ENCODE measurements at places on chromosomes 11 and 22.

DNA sequence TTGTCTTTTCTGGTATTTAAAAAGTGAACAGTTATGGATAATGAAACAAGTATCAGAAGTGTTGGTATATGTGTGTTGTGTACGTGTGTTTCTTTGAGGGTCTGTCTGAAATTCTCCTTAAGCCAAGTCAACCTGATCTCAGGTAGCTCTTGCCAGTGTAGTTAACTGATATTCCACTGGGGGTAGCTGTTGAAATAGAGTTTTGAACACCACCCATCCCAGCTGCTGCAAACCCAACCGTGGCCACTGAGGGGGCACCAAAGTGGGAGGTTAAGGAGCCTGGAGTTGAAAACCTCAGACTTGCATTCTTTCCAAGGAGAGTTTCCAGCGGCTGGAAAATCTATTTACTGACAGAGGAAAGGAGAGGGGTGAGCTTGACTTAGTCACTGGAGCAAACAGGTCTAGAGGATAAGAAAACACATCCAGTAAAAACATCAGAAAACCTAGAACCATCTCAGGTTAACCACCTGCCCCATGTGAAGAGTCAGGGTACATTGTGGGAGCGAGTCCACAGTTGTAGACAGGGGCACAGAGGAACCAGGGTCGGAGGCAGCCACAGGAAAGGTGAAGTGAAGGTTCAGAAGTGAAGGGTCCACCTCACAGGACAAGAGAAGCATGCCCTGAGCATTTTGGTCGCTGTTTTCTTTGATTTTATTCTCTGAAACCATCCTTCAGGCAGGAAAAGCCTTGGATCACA lies 8.8 kb upstream of the CUL5 start:
- DNase-seq = peak; percentile 19

- no peak for DNase-seq
Observed at GRCh38 chr22:28053896-28054818, 135.1 kb upstream of the PITPNB start.

DNA sequence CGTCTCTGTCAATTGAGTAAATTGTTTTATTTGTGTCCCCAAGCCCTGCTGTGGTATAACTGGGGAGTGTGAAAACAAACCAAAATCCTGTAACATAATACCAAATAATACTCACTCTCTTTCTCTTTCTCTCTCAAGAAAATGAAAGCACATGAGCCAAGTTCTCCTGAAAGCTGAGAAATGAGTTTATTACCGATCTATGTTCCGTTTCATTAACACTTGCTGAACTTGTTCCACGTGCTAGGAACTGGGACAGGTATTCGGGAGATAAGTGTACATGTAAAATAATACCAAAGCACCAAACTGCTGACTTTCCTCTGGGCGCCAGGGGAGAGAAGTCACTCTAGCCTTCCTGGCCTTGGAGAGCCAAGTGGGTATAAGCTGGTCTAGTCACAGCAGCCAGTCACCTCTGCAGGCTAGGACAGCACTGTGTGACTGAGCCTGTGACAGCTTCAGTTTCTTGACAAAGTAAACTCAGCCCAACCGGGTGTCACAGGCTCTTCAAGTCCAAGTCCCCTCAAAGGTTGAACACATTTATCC lies 23.1 kb downstream of the CD6 start:
- DNase-seq = no peak

- no peak for DNase-seq
Observed at GRCh38 chr22:38441620-38442287, 13.2 kb downstream of the KCNJ4 start.

- DNase-seq = no peak
Observed at GRCh38 chr22:32743046-32743445, 58.5 kb upstream of the TIMP3 start.

DNA sequence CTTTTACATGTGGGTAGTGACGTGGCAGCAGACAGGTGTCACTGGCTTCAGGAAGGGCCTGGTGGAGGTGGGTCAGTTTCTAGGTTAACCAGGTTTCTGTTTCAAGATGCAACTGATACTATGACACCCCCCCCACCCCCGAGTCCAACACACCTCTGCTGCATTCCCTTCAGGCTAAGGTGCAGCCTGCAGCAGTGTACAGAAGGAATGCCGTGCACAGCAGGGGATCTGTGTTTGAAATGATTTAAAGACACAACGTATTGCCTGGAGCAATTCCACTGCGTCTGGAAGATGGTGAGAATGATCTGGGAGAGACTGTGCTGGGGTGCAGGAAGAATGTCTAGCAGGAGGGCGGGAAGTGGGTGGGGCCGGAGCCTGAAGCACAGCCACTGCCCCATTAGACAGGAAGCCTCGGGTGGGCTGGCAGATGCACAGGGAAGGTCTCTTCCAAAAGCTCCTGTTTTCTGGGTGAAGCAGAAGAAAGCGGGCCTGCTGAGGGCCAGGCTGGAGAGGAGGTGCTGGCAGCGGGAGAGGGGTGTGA lies 11.9 kb upstream of the TESMIN start:
- DNase-seq = no peak

GRCh38 chr11:26070714-26071380 lies 261.1 kb upstream of the ANO3 start:
- no peak for DNase-seq

DNA sequence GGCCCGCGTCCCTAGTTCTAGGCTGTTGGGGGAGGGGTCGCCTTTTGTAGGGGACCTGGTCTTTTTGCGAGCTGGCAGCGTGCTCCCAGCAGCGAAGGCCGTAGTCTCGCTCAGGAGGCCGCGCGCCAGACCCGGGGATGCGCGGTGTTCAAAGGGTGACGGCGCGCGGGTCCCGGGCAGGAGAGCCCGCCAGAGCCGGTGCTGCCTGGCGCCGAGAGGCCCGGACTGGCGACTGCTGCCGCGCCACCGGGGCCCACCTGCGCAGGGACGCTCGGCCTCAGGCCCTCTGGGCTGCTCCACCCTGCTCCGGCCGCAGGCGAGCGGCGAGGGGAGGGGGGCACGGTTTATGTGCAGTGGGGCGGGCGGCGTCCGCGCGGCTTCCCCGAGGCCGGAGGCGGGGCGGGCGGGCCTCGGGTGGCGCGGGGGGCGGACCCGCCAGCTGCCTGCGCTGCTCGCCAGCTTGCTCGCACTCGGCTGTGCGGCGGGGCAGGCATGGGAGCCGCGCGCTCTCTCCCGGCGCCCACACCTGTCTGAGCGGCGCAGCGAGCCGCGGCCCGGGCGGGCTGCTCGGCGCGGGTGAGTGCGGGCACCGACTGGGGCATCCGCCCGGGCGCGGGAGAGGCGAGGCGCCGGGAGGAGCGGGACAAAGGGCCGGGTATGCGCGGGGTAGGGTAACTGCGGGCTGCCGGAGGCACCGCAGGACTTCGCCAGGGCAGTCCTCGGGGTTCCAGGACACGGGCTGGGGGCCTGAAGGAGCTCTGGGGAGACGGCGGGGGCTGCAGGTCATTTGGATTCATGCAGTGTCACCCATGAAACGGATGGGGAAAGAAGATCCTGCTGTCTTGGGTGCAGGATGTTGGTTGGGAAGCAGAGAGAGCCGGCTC lies at the start of gene PRSS23:
Gene PRSS23 (plus strand): TSS at position 467 of the 884 bp plus-strand sequence. CDS start 7,102 bp downstream, outside the sequence.
- no peak for DNase-seq

GRCh38 chr11:57641011-57641807 lies 8.5 kb downstream of the YPEL4 start:
- DNase-seq = peak; percentile 38

GRCh38 chr22:39777716-39778454 lies 115.7 kb downstream of the ENTHD1 start:
- DNase-seq = no peak

GRCh38 chr11:94550513-94550912 lies 6.8 kb downstream of the FUT4 start:
- DNase-seq = no peak

DNA sequence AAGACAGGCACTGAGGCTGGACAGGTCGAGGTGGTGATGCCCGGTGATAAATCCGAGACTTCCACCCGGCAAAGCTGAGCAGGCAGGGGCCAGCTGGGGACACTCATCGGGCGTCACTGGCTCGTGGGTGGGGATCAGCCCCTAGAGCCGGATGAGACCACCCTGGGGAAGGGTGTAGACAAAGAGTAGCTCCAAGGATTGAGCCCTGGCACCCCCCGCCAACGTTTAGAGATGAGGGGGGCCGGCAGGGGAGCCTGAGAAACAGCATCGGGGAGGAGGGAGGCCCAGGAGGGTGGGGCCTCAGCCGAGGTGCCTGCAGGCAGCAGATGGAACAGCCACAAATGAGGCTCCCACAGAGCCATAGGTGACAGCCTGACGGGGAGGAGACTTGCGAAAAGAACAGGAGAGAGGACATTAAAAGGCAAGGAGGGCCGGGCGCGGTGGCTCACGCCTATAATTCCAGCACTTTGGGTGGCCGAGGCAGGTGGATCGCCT lies 27.4 kb upstream of the CBX7 start:
- DNase-seq = no peak

- DNase-seq = no peak
Observed at GRCh38 chr11:62688491-62688890, 839 bp downstream of the LRRN4CL start.

DNA sequence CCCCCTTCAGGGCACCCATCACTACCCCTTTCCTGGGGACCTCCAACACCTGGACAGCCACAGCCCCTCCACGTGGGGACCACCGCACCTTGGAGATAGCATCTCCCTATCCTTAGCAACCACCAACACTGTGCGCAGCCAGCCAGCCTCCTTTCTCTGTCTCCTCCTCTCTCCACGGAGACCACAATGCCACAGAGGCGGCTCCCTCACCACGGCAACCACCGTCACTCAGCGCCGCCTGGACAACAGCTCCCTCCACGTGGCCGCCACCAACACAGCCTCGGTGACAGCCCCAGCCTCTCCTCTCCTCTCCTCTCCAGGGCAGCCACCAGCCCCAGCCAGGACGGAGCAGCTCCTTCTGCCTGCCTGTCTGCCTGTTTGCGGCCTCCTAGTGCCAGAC lies 10.5 kb downstream of the ELFN2 start:
- DNase-seq = peak; percentile 16

- no peak for DNase-seq
Observed at GRCh38 chr22:33687464-33687863, 232.8 kb downstream of the LARGE1 start.

DNA sequence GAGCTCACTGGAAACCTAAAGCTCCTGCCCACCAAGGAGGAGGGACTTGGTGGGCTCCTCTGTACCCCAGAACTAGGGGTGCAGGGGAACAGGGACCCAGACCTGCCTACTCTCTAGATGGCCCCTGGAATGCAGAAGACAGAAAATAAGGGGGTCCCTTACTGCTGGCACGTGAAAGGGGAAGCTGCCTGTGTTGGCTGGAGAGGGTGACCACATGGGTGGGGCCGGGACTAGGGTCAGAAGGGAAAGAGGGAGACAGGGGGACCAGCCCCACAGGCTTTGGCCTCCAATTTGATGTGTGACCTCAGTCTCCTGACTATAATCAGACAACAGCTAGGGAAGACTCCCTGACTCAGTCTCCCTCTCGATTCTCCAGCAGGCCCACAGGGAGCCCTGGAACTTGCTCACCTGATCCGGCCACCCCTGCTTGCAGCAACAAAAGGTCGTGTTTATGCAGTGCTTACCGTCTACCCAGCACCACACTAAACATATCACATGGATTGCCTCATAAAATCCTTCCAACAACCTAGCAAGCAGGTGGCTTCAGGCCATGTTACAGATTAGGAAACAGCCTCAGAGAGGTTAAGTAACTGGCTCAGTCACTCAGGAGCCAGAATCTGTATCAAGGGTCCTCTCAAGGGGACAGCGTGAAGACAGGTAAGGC lies 10.2 kb downstream of the ARAP1 start:
- no peak for DNase-seq

DNA sequence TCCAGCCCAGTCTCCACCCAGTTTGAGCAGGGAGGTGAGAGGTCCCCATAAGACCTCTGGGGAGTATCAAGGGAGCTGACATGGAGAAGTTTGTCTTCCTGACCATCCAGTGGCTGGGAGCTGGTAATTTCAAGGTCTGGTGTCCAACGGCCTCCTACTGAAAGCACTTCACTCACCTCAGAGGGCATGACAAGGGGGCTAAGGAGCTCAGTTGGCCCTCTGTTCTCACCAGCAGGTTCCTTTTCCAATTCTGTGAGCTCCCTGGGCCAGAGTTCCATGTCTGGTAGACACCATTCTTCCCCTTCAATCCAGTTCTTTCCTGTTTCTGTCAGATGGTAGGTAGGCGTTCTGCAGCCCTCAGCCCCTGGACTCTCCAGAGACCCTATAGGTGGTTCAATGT lies 3.1 kb downstream of the SELENOH start:
- DNase-seq = no peak

GRCh38 chr22:42937164-42937843 lies 77.6 kb downstream of the PACSIN2 start:
- peak; percentile 9 for DNase-seq

- DNase-seq = no peak
Observed at GRCh38 chr11:61688365-61689163, 8.4 kb downstream of the DAGLA start.

GRCh38 chr11:47917599-47918369 lies 62.6 kb upstream of the PTPRJ start:
- no peak for DNase-seq

- DNase-seq = no peak
Observed at GRCh38 chr11:67027943-67028542, 5.1 kb downstream of the SYT12 start.

DNA sequence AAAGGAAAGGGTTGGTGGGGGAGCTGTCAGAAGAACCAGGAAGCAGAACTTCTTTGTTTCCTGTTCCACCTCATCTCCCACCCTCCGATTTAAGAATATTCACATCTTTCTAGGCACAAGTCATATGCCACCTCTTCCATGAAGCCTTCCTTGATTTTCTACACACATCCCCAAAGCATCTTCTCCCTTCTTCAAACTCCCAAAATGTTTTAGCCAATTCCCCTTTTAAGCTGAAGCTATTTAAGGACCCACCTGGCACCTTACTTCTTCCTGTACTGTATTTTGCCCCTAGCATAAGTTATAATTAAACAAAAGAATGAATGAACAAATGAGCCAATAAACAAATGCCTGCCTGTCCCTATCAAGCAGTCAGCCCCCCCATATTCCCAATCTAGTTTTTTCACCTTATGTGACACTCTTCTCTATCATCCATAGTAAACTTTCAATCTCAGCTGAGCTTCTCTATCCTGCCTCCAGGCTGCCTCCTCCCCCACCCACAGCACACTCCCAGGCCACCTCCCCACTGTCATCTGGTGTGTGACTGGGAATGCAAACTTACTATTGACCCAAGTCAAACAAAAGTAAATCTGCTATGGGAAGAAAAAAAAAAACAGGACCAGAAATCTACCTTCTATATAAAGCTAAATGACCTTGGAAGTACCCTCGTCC lies 3.9 kb downstream of the TNKS1BP1 start:
- DNase-seq = no peak

DNA sequence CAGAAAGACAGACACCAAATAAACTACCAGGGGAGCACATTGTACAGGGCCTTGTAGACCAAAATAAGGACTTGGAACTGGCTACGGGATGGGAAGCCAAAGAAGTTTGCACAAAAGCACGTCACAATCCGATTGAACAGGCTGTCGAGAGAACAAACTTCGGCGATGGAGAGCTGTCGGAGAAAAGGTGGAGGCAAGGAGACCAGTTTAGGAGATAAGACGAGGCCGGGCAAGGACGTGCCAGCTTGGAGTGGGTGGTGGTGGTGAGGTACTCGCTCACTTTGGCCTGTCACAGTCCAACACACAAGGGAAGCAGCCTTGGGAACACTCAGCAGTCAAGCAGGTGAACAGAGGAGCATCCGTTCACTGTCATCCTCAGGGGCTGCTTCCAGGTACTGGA lies 19.0 kb downstream of the APOL5 start:
- no peak for DNase-seq
